ENCODE measurements at places on chromosomes 1 and 21.

DNA sequence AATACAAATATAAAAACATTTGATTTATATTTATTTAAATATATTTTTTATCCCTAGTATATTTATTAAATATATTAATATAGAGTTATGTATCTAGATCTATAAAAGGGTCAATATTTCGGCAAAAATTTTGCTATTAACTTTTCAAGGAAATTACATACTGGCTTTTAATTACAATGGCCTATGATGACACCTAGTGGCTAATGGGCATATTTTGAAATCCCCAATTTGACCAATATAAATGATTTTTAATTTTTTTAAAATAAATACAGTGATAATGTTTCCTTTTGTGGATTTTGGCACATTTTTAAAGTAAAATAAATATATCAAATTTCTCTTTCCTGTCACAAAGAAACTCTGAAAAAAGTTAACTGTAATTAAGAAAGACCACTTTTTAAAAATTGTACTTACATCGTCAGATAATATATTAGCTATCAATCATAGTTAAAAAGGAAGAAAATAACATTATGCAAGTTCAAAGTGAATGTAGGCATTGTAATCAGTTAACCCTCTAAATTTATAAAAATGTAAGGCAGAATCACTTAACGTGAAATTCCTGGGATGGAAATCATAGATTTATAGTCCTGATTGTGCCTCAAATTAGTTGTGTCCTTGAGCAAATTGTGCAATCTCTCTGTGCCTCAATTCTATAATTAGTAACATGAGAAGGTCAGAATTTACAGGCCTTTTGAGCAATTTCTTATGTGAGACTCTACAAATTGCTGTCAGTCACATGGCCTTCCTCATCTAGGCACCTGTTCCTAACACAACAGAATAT, 25.6 kb upstream of the RGS13 start:
- no peak for DNase-seq

GRCh38 chr1:51293898-51294515, 36.4 kb downstream of the TTC39A start:
- no peak for DNase-seq

DNA sequence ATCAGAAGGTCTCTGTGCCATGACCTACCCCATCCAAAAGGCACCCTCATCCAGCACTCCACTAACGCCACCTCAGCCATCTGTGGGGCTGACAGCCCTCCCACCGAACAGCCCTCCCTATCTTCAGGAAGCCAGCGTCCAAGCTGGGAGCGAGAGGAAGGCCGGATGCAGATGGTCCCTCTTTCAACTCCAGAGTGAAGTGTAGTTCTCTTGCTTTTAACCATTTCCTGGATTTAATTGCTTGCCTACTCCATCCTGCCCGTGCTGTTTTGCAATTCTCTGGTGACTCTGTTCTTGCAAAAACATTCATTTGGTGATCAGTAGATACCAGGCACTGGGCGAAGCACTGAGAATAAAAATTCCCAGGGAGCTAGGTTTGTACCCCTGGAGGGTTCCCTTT, 8.2 kb upstream of the DYRK1A start:
- DNase-seq = no peak

- no peak for DNase-seq
Measured at GRCh38 chr1:230622151-230622550, 20.1 kb upstream of the COG2 start.

DNA sequence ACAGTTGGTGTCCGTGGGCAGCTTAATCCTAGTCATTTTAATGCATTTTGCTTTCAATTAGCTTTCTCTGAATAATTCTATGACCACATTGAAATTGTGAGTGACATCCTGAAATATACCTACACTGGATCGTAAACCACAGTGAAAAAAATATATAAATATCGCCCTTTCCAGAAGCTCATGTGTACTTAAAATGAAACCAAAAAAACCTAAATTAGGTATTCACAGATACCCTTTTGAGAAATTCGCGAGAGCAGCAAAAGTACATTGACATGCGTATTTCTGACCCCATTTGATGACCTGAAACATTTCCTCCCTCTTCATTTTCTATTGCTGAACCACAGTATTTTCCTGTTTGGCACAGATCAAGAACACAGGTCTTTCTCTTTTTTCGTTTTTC, 253.8 kb downstream of the LTN1 start:
- DNase-seq = no peak

DNA sequence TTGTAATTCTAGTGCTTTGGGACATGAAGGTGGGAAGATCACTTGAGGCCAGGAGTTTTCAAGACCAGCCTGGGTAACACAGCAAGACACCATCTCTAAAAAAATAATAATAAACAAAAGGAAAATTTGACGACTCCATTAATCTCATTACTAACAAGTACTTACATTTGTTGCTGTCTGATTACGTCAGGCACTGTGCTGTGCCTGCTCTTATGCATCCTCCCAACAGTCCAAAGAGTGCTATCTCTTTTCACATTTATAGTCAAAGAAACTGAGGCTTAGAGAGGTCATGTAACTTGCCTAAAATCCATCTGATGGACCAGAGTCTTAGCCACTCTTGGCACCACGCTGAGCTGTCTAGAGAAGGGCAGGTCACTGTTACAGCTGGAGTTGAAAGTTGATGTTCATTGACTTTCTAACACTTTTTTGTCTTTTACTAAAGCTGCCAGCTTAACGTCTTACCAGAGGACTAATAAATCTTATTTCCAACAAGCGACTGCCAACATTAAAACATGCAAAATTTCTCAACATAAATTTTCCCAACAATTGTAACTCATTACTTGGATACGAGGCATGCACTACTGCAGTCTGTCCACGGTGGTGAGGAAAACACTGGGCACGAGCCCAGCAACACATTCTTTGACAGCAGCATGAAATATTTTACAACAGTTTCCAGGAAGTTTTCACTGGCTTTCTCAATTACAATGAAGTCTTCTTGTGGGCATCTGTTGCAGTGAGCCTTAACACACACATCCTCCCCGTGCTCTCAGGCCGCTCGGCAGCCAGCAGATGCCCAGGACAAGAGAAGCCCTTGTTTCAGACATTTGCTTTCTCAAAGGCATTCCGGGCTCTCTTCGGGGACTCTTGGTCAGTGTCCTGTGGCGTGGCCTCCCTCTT, 262.9 kb upstream of the PROX1 start:
- DNase-seq = no peak

Measured in amniotic stem cell (primary cell).